Renal cortex interstitium (tissue), 15 donors: ENCODE measurements at places on chromosomes 1 and 21. TPM values are rescaled to one million over a fixed set of nuclear protein-coding genes. Genes with fewer than 3 reads are reported as not detected.

GRCh38 chr1:213995603-213996002 lies 7.8 kb downstream of the PROX1 start:
- no peak for DNase-seq

GRCh38 chr1:217090060-217090911 lies 367.1 kb upstream of the ESRRG start:
- DNase-seq = no peak

DNA sequence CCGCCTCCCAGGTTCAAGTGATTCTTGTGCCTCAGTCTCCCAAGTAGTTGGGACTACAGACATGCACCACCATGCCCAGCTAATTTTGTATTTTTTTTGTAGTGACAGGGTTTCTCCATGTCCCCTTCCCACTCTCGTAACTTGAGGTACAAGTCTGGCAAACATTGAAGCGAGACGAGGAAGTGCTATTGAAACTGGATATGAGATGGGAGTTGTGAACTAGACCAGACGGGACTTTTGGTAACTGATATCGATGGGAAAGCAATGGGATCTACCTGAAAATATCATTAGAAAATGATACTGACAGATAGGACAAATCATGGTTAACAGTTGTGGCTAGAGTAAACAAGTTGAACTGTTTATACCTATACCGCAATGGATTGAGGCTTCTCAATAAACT lies 95.2 kb upstream of the TRABD2B start:
- DNase-seq = no peak

- no peak for DNase-seq
Observed at GRCh38 chr21:30580132-30580531, 10.1 kb downstream of the KRTAP22-2 start.

GRCh38 chr1:54377040-54377691 lies 29.0 kb downstream of the SSBP3 start:
- DNase-seq = no peak

DNA sequence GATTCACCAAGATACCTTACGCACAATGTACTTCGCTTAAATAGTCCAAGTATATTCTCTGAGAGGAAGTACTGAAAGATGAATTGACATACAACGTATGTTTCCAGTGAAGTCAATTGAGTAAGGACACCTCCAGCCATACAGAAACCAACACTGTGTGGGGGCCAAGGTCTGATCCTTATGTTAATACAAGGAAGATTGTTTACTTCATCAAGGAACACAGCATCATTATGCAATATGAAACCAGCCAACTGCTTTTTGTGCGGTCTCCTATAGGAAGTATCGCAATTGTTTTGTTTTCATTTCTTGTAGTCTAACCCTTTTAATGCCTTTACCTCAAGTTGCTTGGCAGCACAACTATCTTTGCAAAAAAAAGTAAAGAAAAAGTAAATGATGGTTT lies 28.2 kb upstream of the TEKT2 start:
- no peak for DNase-seq

Gene ELAPOR1
- polyA plus RNA-seq = 1.5 TPM
